ENCODE measurements at places on chromosomes 6 and 20. TPM values are rescaled to one million over a fixed set of nuclear protein-coding genes. Genes with fewer than 3 reads are reported as not detected.

Gene NTSR1
- total RNA-seq, result not detected

Gene CDH26
- total RNA-seq, result 0.44 TPM

Gene CST2
- 270 TPM for total RNA-seq

Gene DZANK1
- total RNA-seq, result 2.7 TPM

Gene CST5
- total RNA-seq, result not detected

Gene RAET1L
- total RNA-seq, result not detected

Gene C6orf141
- not detected for total RNA-seq

Gene RBPJL
- not detected for total RNA-seq
